ENCODE measurements at places on chromosomes 6 and 20. TPM values are rescaled to one million over a fixed set of nuclear protein-coding genes. Genes with fewer than 3 reads are reported as not detected.

DNA sequence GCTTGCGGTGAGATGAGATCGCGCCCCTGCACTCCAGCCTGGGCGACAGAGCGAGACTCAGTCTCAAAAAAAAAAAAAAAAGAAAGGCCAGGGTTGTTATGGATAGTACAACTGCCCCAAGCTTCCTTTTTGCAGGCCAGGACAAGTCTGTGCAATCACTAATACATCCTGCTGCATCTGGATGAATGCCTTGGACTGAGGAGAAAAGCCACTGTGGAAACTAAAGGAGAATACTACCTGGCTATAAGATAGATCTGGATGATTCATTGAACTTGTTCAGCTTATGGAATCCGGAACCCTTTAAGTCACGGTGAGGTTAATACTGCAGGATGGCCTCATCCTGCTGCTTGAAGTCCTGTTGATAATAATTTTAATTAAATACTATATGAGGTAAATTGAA is 278.2 kb downstream of the TFAP2A start:
- no peak for DNase-seq

- no peak for DNase-seq
Observed at GRCh38 chr20:23097636-23098580, 11.8 kb upstream of the CD93 start.

The COL20A1 gene
- total RNA-seq: not detected

The MED20 gene
- total RNA-seq: 31.9 TPM

GRCh38 chr20:12947691-12948090 is 61.1 kb upstream of the SPTLC3 start:
- no peak for DNase-seq

The MDFI gene
- total RNA-seq: not detected

The CD93 gene
- not detected for total RNA-seq

The ZNF334 gene
- total RNA-seq: 0.11 TPM

- no peak for DNase-seq
Observed at GRCh38 chr6:161094955-161095354, 103.4 kb downstream of the MAP3K4 start.

DNA sequence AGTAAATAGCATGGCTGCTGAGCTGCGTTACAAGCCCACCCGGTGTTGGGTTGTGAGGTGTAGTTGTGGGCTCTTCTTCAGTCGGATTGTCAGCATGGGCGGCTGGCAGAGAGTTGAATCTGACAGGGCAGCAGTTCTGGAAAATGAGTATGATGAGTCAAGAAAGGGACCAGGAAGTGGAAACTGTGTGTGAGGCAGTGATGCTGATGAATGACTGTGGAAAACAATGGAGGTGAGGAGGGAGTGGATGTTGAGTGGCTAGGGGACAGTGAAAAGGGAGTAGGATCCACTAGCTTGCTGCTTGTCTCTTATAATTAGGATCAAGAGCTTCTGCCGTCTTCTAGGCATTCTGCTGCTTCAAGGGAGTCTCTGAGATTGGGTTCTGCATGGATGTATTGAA is 154.3 kb downstream of the ESR1 start:
- no peak for DNase-seq

The BHLHE23 gene
- total RNA-seq: not detected

The OTOR gene
- not detected for total RNA-seq

The SIRPB2 gene
- not detected for total RNA-seq

The CLPSL2 gene
- not detected for total RNA-seq

The PDE7B gene
- total RNA-seq: not detected

GRCh38 chr6:169816054-169816453 is 64.6 kb downstream of the ERMARD start:
- DNase-seq: no peak

DNA sequence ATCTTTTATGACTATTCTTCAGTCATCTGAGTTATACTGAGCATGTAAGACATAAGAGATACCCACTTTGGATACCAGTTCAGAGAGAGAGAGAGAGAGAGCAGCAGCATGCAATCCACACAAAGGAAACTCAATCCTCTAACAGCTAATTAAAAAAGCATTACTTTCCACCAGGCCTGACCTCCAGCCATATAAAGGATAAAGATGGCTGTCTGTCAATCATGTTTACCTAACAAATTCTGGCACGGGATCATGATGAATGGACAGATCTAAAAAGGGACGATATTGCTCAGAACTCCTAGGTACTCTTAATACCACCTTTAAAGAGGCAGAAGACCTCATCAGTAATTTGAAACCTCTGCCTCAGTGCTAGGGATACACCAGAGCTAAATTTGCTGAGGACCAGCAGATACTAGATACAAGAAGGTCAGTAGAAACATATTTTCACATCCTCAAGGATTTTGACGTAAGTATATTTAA is 159.2 kb downstream of the RPS12 start:
- no peak for DNase-seq

The NR2E1 gene
- total RNA-seq: 0.03 TPM

DNA sequence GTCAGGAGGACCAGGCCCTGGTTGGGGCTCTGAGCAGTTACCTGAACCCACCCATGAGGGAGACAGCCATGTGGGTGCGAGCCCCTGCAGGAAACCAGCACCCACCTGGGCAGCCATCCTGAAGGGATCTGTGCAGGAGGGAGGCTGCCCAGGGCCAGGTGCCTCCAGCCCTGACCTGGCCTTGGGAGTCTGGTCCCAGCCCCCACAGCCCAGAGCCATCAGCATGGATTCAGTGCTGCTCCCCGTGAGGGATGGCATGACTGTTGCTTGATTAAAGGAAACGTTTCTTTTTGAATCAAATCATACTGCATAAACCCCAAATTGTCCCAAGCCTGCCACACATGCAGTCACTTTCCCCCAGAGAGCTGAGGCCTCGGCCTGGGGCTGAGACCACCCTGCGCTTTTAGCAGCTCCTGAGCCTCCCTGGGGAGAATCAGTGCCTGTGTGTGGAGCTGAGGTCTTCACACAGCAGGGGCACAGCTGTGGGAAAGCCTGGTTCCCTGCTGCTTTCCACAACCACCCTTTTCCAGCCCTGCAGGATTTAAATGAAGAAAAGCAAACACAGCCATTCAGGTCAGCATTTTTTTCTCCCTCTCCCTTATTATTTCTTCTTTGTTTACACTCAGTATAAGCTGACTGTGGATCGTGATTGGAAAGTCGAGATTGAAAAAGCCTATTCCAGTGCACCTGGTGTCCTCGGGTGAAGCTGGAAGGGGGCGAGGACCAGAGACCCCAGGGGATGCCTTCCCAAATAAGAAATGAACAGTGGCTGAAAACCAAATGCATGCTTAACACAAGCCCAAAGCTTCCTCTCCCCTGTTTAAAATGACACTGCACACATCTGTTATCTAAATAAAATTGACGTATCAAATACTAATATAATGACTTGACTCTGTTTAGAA is 283.9 kb downstream of the SMOC2 start:
- DNase-seq: no peak

The PPP1R14C gene
- total RNA-seq: not detected

DNA sequence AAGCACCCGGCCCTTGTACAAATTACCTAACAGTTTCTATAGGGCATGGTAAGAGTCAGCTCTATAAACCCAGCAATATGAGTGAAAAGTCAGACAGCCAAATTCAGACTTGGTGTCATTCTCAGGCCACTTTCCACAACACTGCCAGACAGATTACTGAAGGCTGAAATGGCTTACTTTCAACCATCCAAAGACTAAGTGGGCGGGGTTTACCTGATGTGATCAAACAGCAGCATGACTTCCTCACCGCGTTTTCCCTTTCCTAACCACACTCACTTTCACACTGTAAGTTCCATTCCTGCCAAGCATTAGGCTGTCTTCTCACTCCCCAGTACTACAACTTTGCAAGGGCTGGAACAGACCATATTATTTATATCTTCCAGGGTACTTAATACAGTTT is 85.9 kb downstream of the SMLR1 start:
- DNase-seq: no peak

DNA sequence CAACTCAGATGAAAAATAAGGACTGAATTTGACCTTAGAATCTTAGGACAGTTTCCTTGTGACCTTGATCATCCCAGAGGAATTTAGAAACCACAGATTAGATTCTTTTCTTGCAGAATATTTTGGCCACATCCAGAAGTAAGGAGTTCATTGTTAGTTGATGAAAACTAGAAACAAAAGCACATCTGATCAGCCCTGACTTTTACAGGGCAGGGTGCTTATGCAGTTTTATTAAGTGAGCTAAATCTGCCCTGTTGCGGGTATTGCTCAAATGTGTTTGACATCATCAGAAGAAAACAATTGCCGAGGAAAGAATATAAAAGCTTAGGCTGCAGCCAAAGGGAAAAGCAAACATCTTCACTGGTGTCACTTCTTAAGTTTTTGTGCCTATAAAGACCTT is 100.8 kb downstream of the MTFR2 start:
- DNase-seq: no peak

Measured in SJSA1 (cell line).